ENCODE measurements at places on chromosomes 1 and 21. TPM values are rescaled to one million over a fixed set of nuclear protein-coding genes. Genes with fewer than 3 reads are reported as not detected.

Gene OR2L13
- total RNA-seq, result 5.5 TPM

Gene MYOG
- not detected for total RNA-seq

Gene TSPEAR
- total RNA-seq, result 0.23 TPM

Gene LCE3D
- not detected for total RNA-seq

Gene FMO1
- total RNA-seq, result 2.3 TPM

Gene PTPRU
- total RNA-seq, result 39.7 TPM

Gene SLAMF6
- total RNA-seq, result not detected

Data from diencephalon (tissue), 1 donor.